ENCODE measurements at places on chromosomes 3 and 15. TPM values are rescaled to one million over a fixed set of nuclear protein-coding genes. Genes with fewer than 3 reads are reported as not detected.
A peak's percentile ranks its signal among the peaks of the same experiment; 100 is the strongest.

The GPR15 gene
- total RNA-seq: not detected

GRCh38 chr3:25293736-25294135 is 134.3 kb upstream of the RARB start:
- no peak overlapping the region for H3K4me3 ChIP-seq
- H3K27me3 ChIP-seq: no peaks in the 10 kb centered on the region
- H3K4me1 ChIP-seq: no peaks in the 10 kb centered on the region

GRCh38 chr3:29385046-29385830 is 104.4 kb downstream of the RBMS3 start:
- H3K27ac ChIP-seq: no peak overlapping the region
- no peak for DNase-seq
- no peak overlapping the region for H3K4me3 ChIP-seq

The HACL1 gene
- total RNA-seq: 46.0 TPM

- H3K4me3 ChIP-seq: no peak overlapping the region
- no peaks in the 10 kb centered on the region for H3K4me1 ChIP-seq
- H3K27me3 ChIP-seq: no peaks in the 10 kb centered on the region
- no peak overlapping the region for H3K27ac ChIP-seq
- no peak for DNase-seq
These were observed 276.1 kb downstream of the AGBL1 start for GRCh38 chr15:86355801-86356200.

DNA sequence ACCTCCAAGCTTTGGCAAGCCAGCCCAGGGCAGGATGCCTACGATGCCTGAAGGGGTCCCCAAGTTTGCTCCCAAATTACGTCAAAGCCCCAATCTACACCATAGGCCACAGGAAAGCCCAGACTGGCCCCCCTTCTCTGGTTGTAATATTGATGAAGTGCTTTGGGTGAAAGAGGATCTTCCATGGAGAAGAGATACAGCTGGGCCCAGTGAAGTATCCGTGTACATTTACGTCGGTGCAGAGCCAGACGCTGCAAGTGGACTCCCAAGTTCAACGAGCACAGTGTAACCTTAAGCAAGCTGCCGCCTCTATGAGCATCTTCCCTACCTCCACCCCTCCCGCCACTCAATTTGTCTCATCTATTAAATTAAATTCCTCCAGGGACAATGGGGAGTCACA is 100.1 kb upstream of the TPM1 start:
- H3K36me3 ChIP-seq: no peaks in the 10 kb centered on the region
- no peak for DNase-seq
- H3K4me1 ChIP-seq: no peaks in the 10 kb centered on the region
- no peaks in the 10 kb centered on the region for H3K27me3 ChIP-seq
- H3K4me3 ChIP-seq: no peak overlapping the region

- no peak overlapping the region for H3K4me3 ChIP-seq
- H3K4me1 ChIP-seq: no peaks in the 10 kb centered on the region
- H3K27ac ChIP-seq: no peak overlapping the region
- H3K27me3 ChIP-seq: no peaks in the 10 kb centered on the region
These were observed 13.1 kb downstream of the WDR53 start for GRCh38 chr3:196555295-196555694.

- H3K27ac ChIP-seq: no peak overlapping the region
- H3K4me1 ChIP-seq: peaks cover 2% of the 10 kb centered on the region
- DNase-seq: no peak
- H3K36me3 ChIP-seq: no peaks in the 10 kb centered on the region
- H3K27me3 ChIP-seq: peaks cover 12% of the 10 kb centered on the region
- no peak overlapping the region for H3K4me3 ChIP-seq
These were observed 572.6 kb downstream of the FOXP1 start for GRCh38 chr3:71010726-71011455.

The GOLGA8T gene
- total RNA-seq: 1.5 TPM

GRCh38 chr3:188113756-188114155 is 40.2 kb upstream of the LPP start:
- no peak for DNase-seq
- H3K27ac ChIP-seq: no peak overlapping the region
- H3K27me3 ChIP-seq: no peaks in the 10 kb centered on the region
- H3K4me3 ChIP-seq: no peak overlapping the region
- no peaks in the 10 kb centered on the region for H3K4me1 ChIP-seq

The LRRIQ4 gene
- not detected for total RNA-seq

DNA sequence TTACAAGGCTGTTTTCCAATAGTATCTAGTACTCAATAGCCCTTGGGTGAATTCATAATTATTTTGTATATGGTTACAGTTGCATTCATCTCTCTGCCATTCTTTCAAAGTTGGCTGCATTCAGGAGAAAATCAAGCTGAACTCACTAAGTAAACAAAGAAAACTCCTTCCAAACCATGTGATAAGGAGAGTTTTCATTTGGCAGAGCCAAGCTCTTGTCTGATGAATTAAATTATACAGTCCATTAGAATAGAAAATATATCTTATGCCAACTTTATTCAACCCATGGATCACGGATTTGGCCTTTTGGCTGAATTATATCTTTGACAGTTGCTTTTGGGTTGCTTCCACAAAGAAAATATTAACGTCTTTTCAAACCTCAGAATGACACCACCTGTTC is 272.3 kb upstream of the ROBO1 start:
- H3K27me3 ChIP-seq: no peaks in the 10 kb centered on the region
- no peaks in the 10 kb centered on the region for H3K36me3 ChIP-seq
- no peak overlapping the region for H3K4me3 ChIP-seq
- no peak for DNase-seq
- no peaks in the 10 kb centered on the region for H3K4me1 ChIP-seq
- no peak overlapping the region for H3K27ac ChIP-seq

DNA sequence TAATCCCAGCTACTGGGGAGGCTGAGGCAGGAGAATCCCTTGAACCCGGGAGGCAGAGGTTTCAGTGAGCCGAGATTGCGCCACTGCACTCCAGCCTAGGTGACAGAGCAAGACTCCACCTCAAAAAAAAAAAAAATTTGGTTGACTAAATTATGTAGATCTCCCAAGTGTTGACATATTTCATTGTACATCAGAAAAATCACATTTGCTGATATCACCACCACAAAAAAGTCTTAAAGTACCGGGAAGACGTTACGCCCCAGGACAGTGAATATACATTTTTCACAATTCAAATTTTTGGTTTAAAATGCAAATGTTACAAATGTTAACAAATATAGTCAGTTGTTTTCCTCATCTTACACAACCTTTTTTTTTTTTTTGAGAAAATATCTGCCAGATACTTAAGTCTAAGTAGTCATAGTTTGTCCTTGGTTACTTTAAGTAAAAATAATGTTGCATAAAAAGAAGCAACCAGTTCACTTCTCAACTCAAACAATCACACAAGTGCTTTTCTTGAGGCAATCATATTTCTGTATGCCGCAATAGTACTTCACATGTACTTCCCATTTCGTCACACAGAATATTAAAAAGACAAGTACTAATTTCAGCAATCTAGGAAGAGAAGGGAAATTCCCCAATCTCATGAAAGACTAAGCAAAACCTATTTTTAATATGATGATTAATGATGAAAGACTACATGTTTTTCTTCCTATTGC is 41.0 kb upstream of the TCF12 start:
- H3K27me3 ChIP-seq: no peaks in the 10 kb centered on the region
- no peaks in the 10 kb centered on the region for H3K4me1 ChIP-seq
- no peak overlapping the region for H3K27ac ChIP-seq
- DNase-seq: no peak

The SERPINI2 gene
- 0.25 TPM for total RNA-seq

The CCR9 gene
- not detected for total RNA-seq

DNA sequence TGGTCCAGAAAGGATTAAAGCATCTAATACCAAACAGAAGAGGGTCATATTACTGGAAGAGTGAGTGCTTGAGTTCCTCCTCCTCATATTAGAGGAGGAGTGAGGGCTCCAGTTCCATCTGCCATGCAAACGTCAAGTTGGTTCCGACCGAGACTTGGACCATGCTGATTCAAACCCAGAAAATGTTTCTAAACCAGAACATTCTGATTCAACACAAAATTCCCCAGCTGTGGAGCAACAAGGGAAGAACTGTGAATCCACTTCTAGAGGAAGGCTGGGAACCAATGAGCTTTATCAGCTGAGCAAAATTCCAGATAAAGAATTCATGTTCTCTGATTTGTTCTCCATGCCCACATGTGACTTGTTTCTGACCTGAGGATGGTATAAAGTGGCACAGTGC is 135.6 kb upstream of the WNT5A start:
- no peaks in the 10 kb centered on the region for H3K36me3 ChIP-seq
- H3K27ac ChIP-seq: no peak overlapping the region
- no peak overlapping the region for H3K4me3 ChIP-seq

DNA sequence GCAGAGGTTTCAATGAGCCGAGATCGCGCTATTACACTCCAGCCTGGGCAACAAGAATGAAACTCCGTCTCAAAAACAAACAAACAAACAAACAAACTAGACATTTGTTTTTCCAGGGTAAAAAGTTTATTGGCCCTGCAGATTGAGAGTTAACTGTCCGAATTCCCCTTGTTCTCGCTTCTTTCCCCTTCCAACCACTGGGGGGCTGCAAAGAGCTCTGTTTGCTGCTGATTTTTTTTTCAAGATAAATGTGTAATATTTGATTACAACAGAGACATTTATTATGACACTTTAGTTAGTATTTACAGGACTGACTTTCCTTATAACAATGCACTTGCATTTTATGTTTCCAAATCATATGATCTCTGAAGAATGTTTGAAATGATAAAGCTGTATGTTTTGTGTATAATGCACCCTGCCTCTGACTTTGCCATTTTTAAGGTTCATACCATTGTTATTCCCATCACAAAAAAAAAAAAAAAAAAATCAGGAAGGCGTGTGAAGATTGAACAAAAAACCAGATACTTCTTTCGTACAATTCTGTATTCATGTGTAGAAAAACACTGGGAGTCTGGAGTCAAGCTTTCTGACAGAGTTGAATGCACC is 2.8 kb downstream of the CLSTN2 start:
- H3K4me3 ChIP-seq: no peak overlapping the region
- no peak for DNase-seq
- H3K36me3 ChIP-seq: no peaks in the 10 kb centered on the region
- H3K27me3 ChIP-seq: peaks cover 14% of the 10 kb centered on the region

The HTR3E gene
- total RNA-seq: not detected

GRCh38 chr15:77966540-77967234 is 110.8 kb downstream of the TBC1D2B start:
- no peak for DNase-seq
- H3K4me1 ChIP-seq: no peaks in the 10 kb centered on the region
- no peak overlapping the region for H3K27ac ChIP-seq
- no peaks in the 10 kb centered on the region for H3K36me3 ChIP-seq

The ZKSCAN7 gene
- total RNA-seq: 8.5 TPM

GRCh38 chr15:99019558-99020540 is 12.3 kb upstream of the PGPEP1L start:
- H3K4me1 ChIP-seq: no peaks in the 10 kb centered on the region
- no peak overlapping the region for H3K4me3 ChIP-seq
- H3K27me3 ChIP-seq: no peaks in the 10 kb centered on the region
- H3K27ac ChIP-seq: no peak overlapping the region
- DNase-seq: peak; percentile 11

DNA sequence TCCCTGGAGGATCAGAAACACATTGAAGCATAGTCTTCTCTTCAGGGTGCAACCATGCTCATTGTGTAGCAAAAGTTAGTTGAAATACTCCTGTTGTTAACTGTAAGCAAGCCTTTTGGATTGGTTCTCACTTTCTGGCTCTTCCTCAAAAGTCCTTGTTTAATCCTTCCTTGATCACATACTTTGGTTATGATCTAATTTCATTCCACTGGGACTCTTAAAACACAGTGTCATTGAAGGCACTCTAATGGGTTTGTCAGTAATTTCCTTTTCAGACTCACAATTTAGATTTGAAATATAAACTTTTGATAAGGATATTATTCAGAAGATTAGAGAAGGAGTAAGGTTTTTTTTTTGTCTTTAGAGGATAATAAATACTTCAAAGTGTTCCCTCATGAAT is 451.7 kb upstream of the SGO1 start:
- DNase-seq: no peak
- H3K27me3 ChIP-seq: no peaks in the 10 kb centered on the region
- H3K36me3 ChIP-seq: no peaks in the 10 kb centered on the region
- H3K27ac ChIP-seq: no peak overlapping the region

The GABRR3 gene
- total RNA-seq: not detected

The FEM1B gene
- 72.9 TPM for total RNA-seq

GRCh38 chr3:127887321-127887720 is 27.7 kb upstream of the KBTBD12 start:
- no peak overlapping the region for H3K4me3 ChIP-seq
- no peaks in the 10 kb centered on the region for H3K27me3 ChIP-seq
- no peaks in the 10 kb centered on the region for H3K4me1 ChIP-seq
- DNase-seq: no peak
- H3K27ac ChIP-seq: no peak overlapping the region

- H3K27ac ChIP-seq: no peak overlapping the region
- no peak overlapping the region for H3K4me3 ChIP-seq
- DNase-seq: no peak
- H3K4me1 ChIP-seq: peaks cover 3% of the 10 kb centered on the region
- H3K27me3 ChIP-seq: no peaks in the 10 kb centered on the region
- H3K36me3 ChIP-seq: no peaks in the 10 kb centered on the region
These were observed 25.1 kb downstream of the SSUH2 start for GRCh38 chr3:8619548-8619947.

DNA sequence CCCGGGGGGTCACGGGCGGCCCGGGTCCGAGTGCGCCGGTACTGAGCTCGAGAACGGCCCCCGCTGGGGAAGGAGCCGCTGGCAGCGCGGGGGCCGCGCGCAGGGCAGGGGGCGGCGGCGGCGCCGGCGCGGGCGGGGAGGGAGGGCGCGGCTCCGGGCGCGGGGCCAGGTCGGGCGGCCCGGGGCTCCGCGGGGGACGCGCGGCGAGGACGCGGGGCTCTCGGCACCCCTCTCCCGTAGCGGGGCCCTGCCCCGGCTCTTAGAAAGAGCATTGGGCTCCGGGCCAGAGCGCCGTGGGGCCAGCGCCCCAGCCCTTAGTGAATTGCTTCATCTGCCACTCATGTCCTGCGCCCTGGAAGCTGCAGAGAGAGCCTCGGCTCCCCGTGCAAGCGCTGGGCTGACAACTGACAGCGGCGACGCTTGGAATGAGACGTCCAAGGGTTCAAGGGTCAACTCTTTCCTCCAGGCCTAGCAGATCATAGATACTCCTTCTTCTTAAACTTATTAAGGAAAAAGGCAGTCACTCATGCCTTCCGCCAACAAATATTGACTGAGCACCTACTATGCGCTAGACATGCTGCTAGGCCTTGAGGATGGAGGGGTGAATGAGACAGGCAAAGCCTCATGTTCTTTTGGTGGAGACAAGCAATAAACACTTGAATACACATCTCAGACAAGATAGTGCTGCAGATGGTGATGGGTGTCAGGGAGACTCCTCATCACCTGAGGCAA is 140.8 kb downstream of the SMAD6 start:
- H3K4me3 ChIP-seq: peak overlapping the region; percentile 26
- no peak overlapping the region for H3K27ac ChIP-seq
- H3K27me3 ChIP-seq: peaks cover 33% of the 10 kb centered on the region
- no peaks in the 10 kb centered on the region for H3K36me3 ChIP-seq
- no peak for DNase-seq
- H3K4me1 ChIP-seq: peaks cover 3% of the 10 kb centered on the region
